NCI-H1930 (cell line): ENCODE measurements at places on chromosomes 6 and 20.

DNA sequence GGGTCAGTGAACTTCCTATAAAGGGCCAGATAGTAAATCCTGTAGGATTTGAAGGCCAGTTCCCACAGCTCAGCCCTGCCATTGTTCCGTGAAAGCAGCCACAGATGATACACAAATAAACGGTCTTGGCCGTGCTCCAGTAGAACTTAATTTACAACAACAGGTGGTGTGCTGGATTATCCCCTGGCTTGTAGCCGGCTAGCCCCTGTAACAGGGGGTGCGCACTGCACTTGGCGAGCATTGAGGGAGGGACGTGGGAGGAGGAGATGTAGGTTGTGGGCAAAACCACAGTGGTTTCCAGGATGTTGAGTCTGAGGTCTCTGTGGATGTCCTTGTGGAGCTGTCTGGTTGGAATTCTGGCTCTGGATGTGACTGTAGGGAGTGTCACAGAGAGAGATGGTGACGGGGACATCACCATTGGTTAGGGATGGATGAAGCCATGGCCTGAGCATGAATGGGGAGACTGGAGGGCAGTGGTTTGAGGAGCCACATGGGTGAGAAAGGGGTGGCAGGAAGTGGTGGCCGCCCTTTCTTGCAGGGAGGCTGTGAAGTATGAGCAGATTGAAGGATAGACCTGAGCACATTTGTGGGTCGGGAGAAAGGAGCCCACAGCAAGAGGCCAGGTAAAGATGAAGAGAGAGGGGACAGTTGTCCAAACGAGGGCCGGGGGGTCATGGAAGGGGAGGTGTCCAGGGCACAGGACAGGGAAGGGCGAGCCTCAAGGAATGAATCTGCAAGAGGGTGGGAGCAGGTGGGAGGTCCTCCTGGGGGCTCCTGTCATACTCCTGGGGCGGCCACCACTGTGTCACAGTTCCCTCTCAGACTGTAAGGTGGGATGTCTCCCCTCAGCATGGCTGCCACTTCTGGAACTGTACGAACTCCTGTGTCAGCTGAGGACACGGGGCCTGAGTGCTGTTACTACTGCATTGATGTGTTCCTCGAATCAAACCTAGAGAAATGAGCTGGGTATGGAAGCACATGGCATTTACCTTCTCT, 53.6 kb downstream of the CDH26 start:
- no peak for DNase-seq

DNA sequence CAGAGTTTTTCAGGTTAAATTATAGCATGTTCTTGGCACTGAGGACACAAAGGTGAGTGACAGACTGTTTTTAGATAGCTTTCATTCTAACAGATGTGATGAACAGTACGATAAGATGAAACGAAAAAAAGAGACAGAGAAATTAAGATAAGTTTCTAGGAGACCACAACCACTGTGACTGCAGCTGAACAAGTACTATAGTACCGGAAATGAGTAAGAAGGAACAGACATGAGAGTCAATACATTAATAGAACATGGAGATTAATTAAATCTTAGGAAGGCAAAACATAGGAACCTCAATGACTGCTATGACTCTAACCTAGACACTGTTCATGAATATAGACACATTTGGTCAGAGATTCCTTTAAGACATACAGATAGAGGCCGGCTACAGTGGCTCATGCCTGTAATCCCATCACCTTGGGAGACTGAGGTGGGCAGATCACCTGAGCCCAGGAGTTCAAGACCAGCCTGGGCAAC, 40.2 kb downstream of the HBS1L start:
- no peak for DNase-seq

DNA sequence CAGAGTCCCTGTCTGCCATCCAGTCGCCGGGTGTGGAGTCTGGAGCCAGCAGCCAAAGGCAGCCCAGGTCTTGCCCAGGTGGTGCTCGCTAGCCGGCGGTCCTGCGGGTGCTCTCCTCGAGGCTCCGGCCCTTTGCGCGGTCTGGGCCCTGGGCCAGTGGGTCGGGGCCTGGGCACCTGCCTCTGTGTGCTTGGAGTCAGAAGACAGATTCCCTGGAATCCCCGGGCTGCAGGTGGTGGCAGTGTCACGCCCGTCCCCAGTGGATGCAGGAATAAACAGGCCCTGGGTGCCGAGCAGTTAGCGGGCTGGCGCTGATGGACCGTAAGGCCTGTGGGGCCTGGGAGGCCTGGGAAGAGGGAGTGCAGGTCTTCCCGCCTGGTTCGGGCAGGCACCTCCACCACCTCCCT, 5.3 kb downstream of the SS18L1 start:
- DNase-seq, result no peak

GRCh38 chr6:24861934-24862333, 63.2 kb upstream of the ARMH2 start:
- no peak for DNase-seq

GRCh38 chr6:142648036-142648451, 296.9 kb downstream of the HIVEP2 start:
- no peak for DNase-seq

GRCh38 chr6:112193535-112194051, 60.8 kb downstream of the LAMA4 start:
- no peak for DNase-seq

DNA sequence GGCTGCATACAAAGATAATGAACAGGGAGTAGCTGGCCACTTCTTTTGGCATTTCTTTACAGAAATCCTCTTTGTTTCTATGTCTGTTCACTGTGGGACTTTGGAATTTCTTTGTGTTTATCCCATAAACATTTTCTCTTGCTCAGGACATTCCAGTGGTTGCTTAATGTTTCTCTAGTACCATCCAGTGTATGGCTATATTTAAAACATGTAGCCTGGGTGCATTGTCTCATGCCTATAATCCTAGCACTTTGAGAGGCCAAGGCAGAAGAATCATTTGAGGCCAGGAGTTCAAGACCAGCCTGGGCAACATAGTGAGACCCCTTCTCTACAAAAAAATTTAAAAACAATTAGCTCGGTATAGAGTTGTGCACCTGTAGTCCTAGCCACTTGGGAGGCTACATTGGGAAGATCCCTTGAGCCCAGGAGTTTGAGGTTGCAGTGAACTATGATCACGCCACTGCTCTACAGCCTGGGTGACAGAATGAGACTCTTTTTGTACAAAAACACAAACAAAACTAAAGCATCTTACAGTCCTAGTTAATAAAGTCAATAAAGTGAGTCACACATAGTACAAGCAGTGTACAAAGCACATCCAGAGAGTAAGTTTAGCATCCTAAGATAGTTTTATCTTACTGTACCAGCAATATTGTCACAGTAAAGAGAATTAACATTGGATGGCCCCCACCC, 63.3 kb downstream of the ZFAND3 start:
- no peak for DNase-seq

- no peak for DNase-seq
These were observed 16.2 kb upstream of the MRPS18A start for GRCh38 chr6:43703512-43704429.

- DNase-seq, result no peak
These were observed 217.1 kb downstream of the PTPRT start for GRCh38 chr20:42972591-42972990.

DNA sequence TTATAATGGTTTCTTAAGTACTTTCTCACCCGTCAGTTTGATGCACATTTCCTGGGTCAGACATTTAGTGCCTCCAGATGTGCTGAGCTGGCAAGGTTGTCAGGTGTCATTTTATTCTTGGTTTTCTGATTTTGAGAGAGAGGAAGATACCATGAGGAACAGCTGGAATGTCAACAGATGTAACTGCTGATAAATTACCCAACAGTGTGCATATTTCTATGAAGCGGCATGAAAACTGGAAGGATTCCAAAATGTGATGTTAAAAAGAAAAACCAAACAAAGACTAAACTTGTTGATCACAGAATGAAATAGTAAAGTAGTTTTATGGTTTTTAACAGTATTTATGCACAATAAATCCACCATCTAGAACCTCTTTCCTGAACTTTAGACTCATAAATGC, 447.3 kb downstream of the HDGFL1 start:
- no peak for DNase-seq

GRCh38 chr6:162371121-162371520, 356.4 kb downstream of the PRKN start:
- DNase-seq, result peak; percentile 20

DNA sequence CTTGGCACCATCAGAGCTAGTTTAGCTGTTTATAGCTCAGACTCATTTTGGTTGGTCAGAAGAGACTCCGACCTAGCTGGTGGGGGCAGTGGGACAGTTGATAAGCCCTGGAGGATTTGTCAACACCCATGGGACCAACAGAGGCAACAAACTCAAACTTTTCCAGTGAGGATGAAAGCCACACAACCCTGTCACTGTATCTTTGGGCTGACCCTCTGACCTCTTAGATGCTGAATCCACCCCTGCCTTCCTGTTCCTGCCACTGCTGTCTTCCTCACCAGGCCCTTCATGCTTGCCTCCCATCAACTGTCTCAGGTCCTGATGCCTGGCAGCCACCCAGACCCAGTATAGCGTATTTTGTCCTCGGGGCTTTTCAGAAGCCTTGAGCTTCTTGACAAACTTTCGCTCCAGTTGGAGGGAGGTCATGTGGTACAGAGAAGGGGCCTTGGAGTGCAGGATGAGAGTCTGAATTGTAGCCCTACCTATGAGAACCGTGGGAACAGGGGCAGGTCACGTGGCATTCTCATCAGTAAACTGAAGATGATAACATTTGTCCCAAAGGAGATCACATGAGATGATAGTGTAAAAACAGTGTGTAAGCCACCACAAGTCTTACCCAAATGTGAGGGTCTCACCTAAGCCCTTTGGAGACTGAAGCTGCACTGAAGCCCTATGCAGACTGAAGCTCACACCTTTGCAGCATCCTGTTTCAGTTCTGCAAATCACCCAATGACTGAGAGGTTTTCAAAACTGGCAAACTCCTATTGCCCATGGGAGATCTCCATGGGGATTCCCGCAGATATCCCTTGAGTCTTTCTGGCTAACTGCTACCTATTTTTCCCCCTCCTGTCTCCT, 72.0 kb upstream of the F13A1 start:
- DNase-seq, result no peak

GRCh38 chr6:152828431-152828830, 77.8 kb downstream of the VIP start:
- DNase-seq, result no peak

DNA sequence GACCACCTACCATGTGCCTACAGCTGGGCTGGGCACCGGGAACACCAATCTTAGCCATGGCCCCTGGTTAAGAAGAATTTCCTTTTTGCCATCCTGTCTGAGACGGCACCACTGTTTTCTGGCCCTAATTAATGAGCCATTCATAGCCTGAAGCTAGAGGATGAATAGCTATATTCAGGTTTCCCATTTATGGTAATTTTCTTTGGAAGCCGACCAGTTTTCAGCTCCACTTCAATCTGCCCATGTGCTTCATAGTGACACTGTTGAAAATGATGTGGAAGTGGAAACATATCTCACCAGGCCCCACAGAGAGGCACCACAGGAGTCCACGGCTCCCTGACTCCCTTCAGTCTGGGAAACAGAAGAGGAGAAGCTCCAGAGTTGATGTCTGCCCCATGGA, 22.6 kb upstream of the ULBP3 start:
- DNase-seq, result no peak

- DNase-seq, result no peak
These were observed 86.5 kb downstream of the CHD6 start for GRCh38 chr20:41531518-41532275.

- DNase-seq, result no peak
These were observed 23.6 kb downstream of the LRP11 start for GRCh38 chr6:149840345-149841075.

DNA sequence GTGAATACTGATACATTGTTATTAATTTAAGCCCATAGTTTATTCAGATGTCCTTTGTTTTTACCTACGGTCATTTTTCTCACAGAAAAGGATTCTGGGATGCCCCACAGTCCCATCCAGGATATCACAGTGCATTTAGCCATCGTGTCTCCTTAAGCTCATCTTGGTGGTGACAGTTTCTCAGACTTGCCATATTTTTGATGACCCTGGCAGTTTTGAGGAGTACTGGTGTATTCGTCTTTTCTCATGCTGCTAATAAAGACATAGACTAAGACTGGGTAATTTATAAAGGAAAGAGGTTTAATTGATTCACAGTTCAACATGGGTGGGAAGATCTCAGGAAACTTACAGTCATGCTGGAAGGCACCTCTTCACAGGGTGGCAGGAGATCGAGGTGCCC, 295.9 kb upstream of the CDH4 start:
- DNase-seq, result no peak

GRCh38 chr6:65988006-65988405, 281.0 kb upstream of the EYS start:
- DNase-seq, result no peak

DNA sequence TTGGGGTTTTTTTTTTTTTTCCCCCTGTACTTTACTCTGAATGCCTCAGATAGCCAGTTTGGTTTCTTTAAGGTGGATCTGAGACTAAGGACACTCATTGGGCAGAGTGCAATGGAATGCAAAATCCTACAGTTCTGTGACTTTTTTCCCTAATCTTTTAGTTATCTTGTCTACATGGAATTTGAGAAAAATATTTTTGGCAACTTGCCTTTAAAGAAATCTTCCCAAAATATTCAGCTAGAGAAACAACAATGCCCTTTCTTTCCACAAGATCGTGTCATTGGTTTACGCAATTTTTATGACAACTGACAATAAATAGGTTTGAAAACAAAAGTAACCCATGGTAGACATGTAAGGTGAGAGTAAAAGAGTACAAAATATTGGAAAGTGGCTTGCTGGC, 171.7 kb upstream of the LAMP5 start:
- DNase-seq, result no peak

GRCh38 chr6:89970609-89971337, 76.5 kb downstream of the GJA10 start:
- DNase-seq, result no peak

DNA sequence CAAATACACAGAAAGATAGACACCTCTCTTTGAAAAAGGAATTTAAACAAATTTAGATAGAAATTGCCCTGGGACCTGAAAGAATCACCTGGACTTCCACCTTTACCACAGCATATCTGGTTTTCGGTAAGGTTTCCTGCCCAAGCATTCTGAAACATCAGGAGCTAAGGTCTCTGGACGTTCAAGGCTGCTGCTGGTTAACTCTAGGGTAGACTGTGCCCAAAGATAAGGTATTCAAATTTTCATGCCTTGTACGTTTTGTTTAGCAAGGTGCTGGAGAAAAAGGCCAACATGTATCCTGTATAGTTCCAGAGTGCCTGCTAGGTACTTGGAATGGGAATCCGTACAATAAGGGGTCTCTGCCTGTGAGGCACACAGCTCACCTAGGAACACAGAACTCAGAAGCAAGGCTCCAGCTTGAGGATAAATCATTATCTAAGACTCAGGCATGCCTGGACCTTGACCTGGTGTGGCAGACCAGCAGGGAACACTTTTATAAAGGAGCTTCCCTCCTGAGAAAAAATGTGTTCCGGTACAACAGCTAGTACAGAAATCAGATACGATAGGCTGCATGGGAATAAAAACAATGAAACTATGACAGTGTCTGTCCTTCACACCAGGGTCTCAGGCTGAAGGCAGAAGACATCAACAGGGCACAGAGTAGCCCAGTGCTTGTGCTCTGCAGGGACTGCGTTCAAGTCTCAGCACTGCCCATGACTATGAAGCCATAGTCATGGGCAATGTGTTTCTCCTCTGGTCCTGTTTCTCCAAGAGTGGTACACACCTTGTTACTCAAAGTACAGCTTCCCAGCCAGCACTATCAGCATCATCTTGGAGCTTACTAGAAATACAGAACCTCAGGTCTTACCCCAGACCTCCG, 70.4 kb downstream of the METTL24 start:
- no peak for DNase-seq

- peak; percentile 93 for DNase-seq
These were observed at the start of gene ABCF1 for GRCh38 chr6:30571075-30571761. Gene ABCF1 (plus strand): TSS chr6:30571442. CDS start chr6:30571488, 46 bp downstream.
